Astrocyte (in vitro differentiated cells and primary cell): ENCODE measurements at places on chromosomes 1 and 21. TPM values are rescaled to one million over a fixed set of nuclear protein-coding genes. Genes with fewer than 3 reads are reported as not detected.

DNA sequence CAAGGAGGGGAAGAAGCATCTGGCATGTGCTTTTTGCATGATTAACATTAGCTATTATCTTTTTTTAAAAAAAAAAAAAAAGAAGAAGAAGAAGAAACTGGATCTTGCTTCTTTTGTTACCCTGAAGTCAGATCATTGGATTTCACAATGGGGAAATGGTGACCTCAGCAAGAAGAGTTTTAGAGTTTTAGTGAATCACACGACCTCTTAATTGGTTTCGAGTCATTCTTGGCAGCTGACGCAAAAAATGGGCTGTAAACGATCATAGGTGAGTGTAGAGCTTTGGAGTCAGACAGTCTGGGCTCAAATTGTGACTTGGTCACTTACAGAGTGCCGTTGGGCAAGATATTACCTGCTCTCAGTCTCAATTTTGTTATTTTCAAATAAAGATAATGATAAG lies 33.3 kb upstream of the PGBD5 start:
- H3K4me3 ChIP-seq, result no peak overlapping the region
- H3K27me3 ChIP-seq, result no peaks in the 10 kb centered on the region
- DNase-seq, result peak; percentile 62
- no peaks in the 10 kb centered on the region for H3K36me3 ChIP-seq
- H3K27ac ChIP-seq, result no peak overlapping the region

- H3K4me3 ChIP-seq, result no peak overlapping the region
- no peaks in the 10 kb centered on the region for H3K27me3 ChIP-seq
- peaks cover 13% of the 10 kb centered on the region for H3K36me3 ChIP-seq
- H3K27ac ChIP-seq, result no peak overlapping the region
- no peak for DNase-seq
Observed at GRCh38 chr1:77631302-77631701, 51.2 kb downstream of the ZZZ3 start.

- no peaks in the 10 kb centered on the region for H3K27me3 ChIP-seq
- no peaks in the 10 kb centered on the region for H3K36me3 ChIP-seq
Observed at GRCh38 chr1:8908388-8909151, 30.1 kb upstream of the ENO1 start.

GRCh38 chr1:70504821-70505193 lies 93.7 kb downstream of the CTH start:
- H3K27ac ChIP-seq, result no peak overlapping the region
- H3K4me3 ChIP-seq, result no peak overlapping the region
- no peaks in the 10 kb centered on the region for H3K36me3 ChIP-seq
- peaks cover 7% of the 10 kb centered on the region for H3K4me1 ChIP-seq
- no peaks in the 10 kb centered on the region for H3K27me3 ChIP-seq
- peak; percentile 60 for DNase-seq

DNA sequence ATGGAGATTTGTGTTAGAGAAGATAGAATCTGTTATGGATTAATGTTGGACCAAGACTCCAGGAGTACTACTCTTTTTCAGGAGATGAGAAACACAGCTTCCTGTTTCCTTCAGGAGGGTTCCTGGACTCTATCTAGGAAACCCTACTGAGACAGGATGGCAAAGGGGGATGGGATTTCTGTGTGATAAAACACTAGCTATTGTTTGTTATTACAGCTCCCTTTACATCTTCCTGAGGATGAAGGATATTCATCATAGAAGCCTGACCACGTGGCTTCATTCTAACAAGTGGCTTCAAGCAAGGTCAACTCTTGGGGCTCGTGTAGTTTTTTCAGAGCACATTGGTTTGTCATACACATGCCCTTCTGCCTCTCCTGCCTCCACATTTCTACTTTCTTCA lies 33.3 kb downstream of the RGL1 start:
- no peak overlapping the region for H3K4me3 ChIP-seq
- peaks cover 28% of the 10 kb centered on the region for H3K4me1 ChIP-seq
- DNase-seq, result no peak
- H3K27ac ChIP-seq, result no peak overlapping the region

DNA sequence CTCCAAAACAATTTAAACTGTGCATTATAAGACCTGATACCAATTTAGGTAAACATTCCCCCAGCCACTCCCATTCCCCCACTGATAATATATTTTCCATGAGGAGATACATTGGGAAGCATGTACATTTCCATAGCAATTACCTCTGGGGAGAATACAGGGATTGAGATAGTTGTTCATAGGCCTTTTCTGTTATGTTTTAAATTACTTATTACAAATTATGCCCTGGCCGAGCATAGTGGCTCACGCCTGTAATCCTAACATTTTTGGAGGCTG lies 4.4 kb downstream of the ASAP3 start:
- no peak overlapping the region for H3K4me3 ChIP-seq
- H3K4me1 ChIP-seq, result peaks cover 20% of the 10 kb centered on the region
- H3K36me3 ChIP-seq, result no peaks in the 10 kb centered on the region
- no peak for DNase-seq
- no peak overlapping the region for H3K27ac ChIP-seq

DNA sequence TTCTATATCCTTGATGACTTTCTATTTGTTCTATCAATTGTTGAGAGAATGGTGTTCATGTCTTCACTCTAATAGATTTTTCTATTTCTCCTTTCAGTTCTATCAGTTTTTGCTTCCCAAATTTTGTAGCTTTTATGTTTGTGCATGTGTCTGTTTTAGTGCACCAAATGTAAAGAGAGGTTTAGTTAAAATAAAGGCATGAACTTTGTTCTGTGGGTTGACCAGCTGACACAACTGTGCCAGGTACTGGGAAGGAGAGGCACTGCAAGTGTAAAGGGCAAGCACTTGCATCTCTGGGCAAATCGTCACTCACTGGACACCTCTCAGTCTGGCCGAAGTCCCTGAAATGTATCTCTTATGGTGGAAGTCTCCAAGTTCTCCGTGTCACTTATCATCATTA lies 38.6 kb upstream of the ABCD3 start:
- peaks cover 13% of the 10 kb centered on the region for H3K4me1 ChIP-seq
- H3K27ac ChIP-seq, result no peak overlapping the region
- no peak overlapping the region for H3K4me3 ChIP-seq
- H3K27me3 ChIP-seq, result no peaks in the 10 kb centered on the region

GRCh38 chr1:219041818-219042217 lies 131.9 kb upstream of the LYPLAL1 start:
- no peak overlapping the region for H3K27ac ChIP-seq
- H3K36me3 ChIP-seq, result no peaks in the 10 kb centered on the region
- no peaks in the 10 kb centered on the region for H3K4me1 ChIP-seq
- no peaks in the 10 kb centered on the region for H3K27me3 ChIP-seq

Gene GPATCH2
- 13.3 and 14.1 TPM in 2 replicates for total RNA-seq

Gene PADI3
- 0.09 TPM in 1 of 2 replicates, not detected in the other for total RNA-seq

Gene ADGRL4
- 18.7 and 19.6 TPM in 2 replicates for total RNA-seq

Gene TDRD10
- total RNA-seq, result not detected in 2 replicates

Gene PYHIN1
- not detected in 2 replicates for total RNA-seq

Gene FCMR
- 0.55 and 0.73 TPM in 2 replicates for total RNA-seq
